ENCODE measurements at places on chromosomes 4 and X.

DNA sequence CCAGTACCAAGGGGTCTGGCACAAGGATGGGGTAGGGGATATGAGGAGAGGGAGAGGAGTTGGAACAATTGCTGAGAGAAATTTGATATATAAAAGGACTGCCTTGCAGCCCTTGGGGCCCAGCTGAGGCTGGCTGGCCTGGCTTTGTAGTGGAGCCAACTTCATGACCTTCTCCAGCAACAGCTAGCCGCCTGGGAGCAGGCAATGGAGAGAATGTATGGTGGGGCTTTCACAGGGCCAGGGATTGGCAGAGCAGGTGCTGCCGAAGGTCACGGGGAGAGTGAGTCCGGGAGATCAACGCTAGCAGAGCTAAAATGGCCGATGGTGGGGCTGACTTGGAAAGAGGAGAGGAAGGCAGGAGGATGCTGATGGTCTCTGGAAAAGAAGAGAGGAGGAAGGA, 120.4 kb upstream of the SMIM10 start:
- no peak for DNase-seq

DNA sequence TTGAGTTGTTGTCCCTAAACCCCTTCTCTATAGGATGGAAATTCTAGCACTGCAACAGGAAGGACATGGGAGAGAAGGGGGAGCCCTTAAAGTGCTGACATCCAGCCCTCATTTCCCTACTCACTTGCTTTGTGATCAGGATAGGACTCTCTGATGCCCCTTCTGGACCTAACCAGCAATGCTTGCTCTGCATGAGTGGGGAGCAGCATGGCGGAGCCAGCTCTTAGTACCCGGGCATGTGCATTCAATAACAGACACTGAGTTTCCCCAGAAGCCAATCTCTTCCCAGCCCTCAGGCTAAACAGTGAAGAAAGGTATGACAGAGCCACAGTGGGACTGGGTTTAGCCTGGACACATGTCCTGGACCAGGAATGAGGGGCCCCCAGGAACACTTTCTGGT, 14.0 kb downstream of the SOD3 start:
- DNase-seq = no peak

GRCh38 chrX:45743906-45744625, 543.4 kb upstream of the DIPK2B start:
- DNase-seq = no peak

- peak; percentile 43 for DNase-seq
These were observed 76.5 kb upstream of the BCOR start for GRCh38 chrX:40174001-40174853.

DNA sequence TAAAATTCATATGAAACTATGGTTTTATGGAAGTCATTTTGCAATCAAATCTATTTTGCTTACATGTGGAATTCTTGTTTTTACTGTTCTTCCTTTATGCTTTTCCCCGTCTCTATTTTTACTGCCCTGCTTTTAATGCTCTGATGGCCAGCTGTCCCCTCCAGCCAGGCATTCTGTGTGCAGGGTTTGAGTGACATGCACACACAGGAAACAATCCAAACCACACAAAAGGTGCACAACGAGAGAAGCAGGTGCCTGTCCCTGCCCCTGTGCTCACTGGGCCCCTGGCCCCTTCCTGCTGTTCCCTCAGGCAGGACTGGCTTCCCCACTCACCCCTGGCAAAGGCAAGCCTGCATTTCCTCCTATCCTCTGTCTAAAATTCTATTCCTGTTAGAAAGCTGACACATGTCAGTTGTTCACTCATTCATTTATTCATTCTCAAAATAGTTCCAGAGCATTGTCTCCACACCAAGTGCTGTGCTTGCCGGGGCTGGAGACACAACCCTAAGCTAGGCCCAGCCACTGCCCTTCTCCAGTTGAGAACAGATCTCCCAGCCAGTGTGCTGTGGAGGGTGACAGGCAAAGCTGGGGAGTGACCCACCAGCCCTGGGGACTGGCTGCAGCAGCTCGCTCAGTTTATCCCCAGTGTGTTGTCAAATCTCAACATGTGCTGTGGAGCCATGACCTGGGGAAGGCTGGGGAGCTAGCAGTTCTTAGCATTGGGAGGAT, 346.3 kb downstream of the FBXW7 start:
- no peak for DNase-seq

DNA sequence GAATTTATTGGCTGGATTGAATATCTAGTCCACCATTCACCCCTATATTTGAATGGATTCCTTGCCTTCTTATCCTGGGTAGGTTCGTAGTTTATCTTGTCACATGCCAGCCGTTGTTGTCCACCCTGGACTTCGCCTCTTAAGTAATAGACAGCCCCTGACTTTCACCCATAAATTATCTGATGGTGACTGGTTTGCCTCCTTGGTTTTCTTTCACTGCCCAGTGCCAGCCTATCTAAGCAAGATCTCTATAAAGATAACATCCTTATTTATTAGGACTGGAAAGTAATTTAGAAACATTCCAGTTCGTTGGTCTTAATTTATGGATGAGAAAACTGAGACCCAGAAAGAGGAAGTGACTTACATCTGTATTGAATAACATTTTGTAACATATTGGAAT, 410.3 kb downstream of the RPA4 start:
- DNase-seq = no peak

DNA sequence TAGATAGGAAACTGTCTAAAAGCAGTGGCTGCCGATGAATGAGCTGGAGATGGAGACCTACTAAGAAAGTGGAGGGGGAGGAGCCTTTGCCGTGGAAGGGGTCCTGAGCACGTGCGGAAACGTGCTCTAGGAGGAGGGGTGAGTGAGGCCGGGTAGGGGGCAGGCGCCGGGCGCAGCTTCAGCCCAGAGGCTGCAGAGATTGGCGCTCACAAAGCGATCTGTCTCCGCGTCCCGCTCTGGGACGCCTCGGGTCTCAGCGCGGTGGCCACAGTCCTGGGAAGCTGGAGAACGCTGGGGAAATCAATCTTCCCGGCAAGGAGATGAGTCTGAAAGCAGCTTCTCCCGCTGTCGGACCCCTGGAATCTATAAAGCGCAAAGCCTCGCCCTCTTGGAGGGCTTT, 444 bp upstream of the ARHGAP6 start:
- DNase-seq = no peak
